A172 (cell line): ENCODE measurements at places on chromosomes 2 and 18. TPM values are rescaled to one million over a fixed set of nuclear protein-coding genes. Genes with fewer than 3 reads are reported as not detected.
A peak's percentile ranks its signal among the peaks of the same experiment; 100 is the strongest.

The THSD7B gene
- 0.02 TPM in 1 of 2 replicates, not detected in the other for total RNA-seq

- DNase-seq: no peak
Observed at GRCh38 chr18:74290794-74291471, 830 bp downstream of the CYB5A start.

DNA sequence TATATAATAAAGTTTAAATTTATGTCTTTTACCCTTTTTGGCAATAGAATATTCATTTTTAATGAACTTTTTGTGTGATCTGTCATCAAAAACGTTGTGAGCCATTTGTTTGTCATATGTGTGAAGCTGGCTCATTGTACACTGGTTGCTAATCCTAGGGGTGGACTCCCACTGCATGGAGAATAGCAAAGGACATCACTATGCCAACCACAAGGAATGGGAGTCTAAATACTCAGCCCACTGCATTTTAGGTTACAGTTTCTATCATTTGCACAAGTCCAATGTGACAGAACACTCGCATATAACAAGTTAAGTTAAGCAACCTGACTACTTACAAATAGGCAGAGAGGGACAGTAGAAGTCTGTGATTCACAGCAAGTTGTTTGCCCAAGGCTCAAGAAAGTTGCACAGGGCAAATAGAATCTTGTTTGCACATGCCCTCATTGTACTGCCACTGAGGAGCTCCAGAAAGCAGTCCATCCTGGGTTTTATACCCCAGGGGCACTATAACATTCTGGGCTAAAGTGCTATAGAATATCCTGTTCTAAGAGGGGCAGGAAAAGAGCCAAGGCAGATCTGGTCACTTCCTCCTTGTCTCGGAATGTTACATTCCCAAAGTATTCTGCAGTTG, 545.9 kb upstream of the GCFC2 start:
- DNase-seq: no peak

DNA sequence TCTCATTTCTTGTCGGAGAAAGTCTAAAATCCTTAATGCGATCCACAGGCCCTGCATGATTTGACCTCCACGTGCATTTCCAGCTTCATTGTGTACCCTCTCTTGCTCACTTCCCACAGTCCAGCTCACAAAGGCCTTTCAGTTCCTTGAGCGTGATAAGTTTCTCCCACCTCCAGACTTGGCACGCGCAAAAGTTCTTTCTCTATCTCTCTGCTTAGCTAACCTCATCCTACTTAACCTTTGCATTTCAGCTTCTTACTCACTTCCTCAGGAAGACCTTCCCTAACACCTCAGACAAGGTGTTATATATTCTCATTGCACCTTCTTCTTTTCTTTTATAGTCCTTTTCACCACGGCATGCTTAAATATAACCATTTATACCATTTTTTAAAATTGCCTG, 124.8 kb upstream of the XPO1 start:
- DNase-seq: no peak

DNA sequence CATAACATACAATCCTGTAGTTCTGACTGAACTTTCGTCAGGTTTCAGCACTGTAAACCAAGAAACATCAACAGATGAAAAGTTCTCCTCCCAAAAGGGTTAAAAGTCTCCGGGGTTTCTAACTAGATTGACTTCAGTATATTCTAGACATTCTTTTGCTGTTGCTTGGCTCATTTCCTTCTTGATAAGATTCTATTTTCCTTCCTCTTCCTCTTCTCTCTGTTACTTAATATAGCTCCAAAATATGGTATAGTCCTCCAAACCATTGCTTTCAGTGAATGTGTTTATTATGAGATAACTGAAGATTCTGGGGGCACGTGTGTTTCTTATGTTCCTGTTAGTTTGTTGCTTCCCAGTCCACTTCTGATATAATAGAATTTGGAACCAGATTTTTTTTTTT, 46.4 kb upstream of the MAP4K3 start:
- peak; percentile 47 for DNase-seq

The MROH2A gene
- total RNA-seq: 0.48 TPM in 1 of 2 replicates, not detected in the other

GRCh38 chr2:110198016-110198415, 6.8 kb downstream of the NPHP1 start:
- DNase-seq: no peak

- peak; percentile 63 for DNase-seq
Observed at GRCh38 chr2:150625303-150625702, 137.8 kb upstream of the RND3 start.

The METTL21A gene
- 62.9 and 67.6 TPM in 2 replicates for total RNA-seq

The KCTD1 gene
- total RNA-seq: 12.3 and 17.8 TPM in 2 replicates

The SCYGR8 gene
- not detected in 2 replicates for total RNA-seq

- DNase-seq: no peak
Observed at GRCh38 chr2:25363733-25364132, 22.0 kb upstream of the DNMT3A start.

The MC2R gene
- not detected in 2 replicates for total RNA-seq

The HOXD12 gene
- not detected in 2 replicates for total RNA-seq

- DNase-seq: no peak
Observed at GRCh38 chr2:208406474-208407451, at the start of gene PTH2R. Gene PTH2R (plus strand): TSS chr2:208406792. CDS start chr2:208407044, 252 bp downstream.

The BOLL gene
- total RNA-seq: not detected in 2 replicates

The SGPP2 gene
- not detected in 2 replicates for total RNA-seq

The NRP2 gene
- 5.4 and 10.2 TPM in 2 replicates for total RNA-seq

DNA sequence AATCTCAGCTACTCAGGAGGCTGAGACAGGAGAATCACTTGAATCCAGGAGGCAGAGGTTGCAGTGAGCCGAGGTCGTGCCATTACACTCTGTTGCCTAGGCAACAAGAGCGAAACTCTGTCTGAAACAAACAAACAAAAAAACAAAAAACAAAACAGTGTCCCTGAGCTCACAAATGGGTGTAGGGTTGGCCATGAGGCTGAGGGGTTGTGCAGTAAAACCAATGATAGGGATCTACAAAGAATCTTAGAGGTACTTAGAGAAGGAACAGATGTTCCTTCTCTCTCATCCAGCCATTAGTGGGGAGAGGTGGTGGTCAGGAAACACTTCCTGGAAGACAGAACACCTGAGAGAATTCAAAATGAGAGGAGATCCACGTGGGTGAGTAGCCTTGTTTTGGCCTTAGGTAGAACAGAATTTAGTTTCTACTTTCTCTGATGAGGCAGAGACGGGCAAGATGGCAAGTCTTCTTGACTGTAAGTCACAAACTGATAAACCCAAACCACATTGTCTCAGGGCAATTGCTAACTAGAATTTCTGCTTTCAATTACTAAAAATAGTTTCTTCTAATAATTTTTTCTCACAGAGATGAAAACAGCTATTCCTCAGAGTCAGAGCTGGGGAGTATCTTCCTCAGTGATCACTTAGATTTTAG, 61.5 kb upstream of the PPM1B start:
- DNase-seq: no peak

The RFX8 gene
- not detected in 2 replicates for total RNA-seq
